NT2/D1 (cell line): ENCODE measurements at places on chromosomes 7 and 10.

DNA sequence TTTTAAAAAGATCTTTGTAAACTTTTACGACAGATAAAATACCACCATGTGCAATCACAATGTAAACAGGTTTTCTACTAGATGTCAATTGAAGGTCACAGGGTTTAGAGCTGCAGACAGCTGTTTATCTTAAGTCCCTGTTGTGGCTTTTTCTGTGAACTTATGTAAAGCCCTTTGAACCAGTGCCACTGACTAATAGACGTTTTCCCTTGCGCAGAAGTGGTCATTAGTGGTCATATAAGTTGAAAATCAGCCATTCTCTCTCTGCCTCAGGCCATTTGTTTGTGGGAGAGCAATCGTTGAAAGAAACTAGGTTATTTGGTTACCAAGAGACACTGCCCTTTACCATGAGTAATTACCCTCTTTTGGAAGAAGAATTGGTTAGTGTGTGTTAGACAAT is 23.9 kb downstream of the CACNB2 start:
- DNase-seq, result no peak

- no peak for DNase-seq
Measured at GRCh38 chr7:143426479-143427142, 16.6 kb upstream of the TAS2R60 start.

GRCh38 chr10:690372-691161 is 1.1 kb upstream of the DIP2C start:
- no peak for DNase-seq

DNA sequence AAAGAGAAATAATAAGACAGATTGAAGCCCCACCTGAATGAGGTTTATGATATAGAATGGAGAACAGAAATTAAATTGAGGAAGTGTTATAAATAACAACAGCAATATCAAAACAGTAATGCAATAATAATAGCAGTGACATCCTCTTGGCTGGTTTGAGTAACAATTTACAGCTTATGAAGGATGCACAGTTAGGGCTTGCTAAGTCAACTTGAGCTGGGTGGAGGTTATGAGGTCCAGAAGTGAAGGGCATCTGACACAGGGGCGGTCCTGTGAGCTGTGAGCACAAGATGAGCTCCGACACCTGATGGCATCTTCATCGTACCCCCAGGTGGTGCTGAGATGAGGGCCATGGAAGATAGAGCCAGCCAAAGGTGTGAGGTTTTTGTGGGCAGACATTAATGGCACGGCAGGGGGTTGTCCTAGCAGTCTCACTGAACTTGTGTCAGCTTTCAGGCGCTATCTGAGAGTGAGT is 30.5 kb downstream of the ARHGAP22 start:
- DNase-seq, result no peak

GRCh38 chr7:144414815-144415214 is 11.3 kb upstream of the NOBOX start:
- DNase-seq, result no peak

DNA sequence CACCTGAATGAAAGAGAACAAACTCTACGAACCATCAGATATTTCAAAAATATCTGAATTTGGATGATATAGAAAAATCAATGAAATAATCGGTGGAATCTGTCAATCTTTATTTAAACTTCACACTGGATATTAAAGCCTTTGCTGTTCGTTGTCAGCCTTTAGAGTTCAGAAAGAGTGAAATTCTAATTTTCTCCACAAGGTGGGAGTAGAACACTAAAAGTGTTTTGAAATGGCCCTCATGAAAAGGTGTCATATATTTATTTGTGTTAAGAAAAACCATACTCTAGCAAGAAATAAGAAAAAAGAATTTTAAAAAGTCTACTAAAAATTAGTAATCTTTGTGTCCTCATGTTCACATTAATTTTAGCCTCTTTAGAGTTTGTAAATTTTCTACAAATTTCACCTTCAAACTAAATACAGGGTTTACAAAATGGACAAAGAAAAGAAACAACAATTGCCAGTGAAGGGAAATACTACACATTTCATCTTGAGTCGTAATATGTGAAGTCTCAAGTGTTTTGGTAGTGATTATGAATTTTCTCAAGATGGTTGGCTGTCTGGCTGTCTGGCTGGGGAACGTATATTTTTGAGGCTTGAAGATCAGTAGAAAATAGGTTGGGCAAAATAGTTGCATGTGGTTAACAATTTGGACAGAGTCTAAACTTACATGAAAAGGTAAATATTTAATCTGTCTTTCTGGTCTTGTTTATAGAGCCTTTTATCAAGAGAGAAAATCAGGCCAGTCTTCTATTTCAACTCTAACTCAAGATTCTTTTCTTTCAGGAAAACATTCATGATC is 43.7 kb downstream of the DNAJB9 start:
- DNase-seq, result peak; percentile 43

DNA sequence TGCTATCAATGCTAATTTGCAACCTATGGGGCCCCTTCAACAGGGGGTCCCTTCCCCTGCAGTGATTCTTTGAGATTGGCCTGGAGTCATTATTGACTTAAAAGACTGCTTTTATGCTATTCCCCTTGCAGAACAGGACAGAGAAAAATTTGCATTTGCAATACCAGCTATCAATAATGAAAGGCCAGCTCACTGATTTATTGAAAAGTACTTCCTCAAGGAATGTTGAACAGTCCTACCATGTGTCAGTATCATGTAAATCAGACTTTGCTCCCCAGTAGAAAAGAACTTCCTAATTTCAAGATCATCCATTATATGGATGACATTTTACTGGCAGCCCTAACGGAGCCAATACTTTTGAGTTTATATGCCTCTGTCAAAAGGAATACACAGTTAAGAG is 29.7 kb upstream of the ABCA13 start:
- no peak for DNase-seq

GRCh38 chr7:17298840-17299482 is 509 bp downstream of the AHR start:
- DNase-seq, result no peak

- no peak for DNase-seq
Measured at GRCh38 chr10:30742471-30742870, 112.9 kb upstream of the LYZL2 start.

- no peak for DNase-seq
Measured at GRCh38 chr10:10855151-10855581, 162.5 kb upstream of the CELF2 start.

- DNase-seq, result peak; percentile 78
Measured at GRCh38 chr7:43139137-43139536, 26.7 kb downstream of the HECW1 start.

DNA sequence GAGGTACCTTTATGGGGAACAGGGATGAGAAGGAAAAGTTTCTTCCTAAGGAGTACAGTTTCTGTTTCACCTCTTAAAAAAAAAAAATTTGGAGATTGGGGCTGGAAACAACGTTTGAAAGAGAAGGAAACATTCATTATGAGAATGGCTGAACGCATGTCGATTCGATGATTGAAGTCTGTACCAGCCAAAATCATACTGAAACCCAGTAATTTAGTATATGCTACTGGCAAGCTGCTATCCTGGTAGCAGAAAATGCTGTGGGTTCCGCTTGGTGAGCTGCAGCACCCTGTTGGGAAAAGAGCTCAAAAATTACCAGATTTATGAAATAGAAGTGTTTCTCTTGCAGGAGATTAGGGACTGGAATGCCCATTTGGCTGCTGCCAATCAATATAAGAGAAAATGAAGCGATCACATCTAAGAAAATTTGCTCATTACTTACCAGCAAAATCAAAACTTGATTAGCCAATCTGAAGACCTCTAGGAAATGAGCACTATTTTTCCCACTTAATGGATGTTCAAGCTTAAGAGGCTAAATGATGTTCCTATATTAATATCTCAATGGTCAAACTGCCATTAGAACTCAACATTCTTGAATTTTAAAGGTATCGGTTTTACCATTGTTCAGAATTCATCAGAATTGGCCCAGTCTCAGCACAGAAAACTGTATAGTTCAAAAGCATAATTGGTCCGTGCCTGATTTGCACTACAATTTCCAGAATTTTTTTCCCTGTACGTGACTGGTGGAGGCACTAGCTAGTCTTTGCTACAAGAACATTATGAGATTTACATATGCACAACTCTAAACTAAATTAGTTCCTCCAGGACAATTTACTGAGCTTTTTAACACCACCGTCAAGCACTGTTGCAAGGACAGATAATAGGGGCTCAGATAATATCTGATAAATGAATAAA is 1.2 kb upstream of the ITGB1 start:
- DNase-seq, result no peak

DNA sequence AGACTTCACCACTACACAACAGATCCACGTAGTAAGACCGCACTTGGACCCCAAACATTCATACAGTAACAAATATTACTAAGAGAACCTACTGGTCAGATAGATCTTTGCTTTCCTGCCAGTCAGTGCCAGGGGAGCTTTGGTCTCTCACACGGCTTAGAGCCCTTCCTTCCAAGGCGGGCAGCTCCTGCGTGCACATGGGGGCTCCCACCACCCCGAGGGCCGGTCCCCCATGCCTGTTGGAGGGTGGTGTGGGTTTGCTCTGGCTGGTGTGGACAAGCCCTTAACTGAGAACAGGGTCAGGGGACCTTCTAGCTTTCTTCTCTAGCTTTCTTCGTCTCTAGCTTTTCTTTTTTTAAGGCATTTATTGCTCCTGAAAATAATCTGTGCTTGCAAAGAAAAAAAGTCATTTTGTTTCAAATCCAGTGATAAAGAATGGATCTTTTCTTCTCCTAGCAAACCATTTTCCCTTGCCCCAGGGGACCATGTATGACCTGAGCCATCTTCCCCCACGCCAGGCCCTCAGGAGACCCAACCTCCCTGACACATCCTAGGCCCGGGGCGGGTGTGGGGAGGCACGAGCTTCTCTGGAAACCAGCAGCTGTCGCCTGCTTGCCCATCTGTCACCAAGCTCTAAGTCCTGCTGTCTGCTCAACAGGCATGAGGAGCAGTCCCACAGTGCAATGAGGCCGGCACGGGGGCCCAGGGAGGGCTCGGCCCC is 591.1 kb downstream of the PTPRN2 start:
- no peak for DNase-seq

- DNase-seq, result no peak
Measured at GRCh38 chr7:98064233-98064632, 42.4 kb upstream of the LMTK2 start.

GRCh38 chr10:17049195-17049594 is 80.4 kb downstream of the CUBN start:
- DNase-seq, result no peak

DNA sequence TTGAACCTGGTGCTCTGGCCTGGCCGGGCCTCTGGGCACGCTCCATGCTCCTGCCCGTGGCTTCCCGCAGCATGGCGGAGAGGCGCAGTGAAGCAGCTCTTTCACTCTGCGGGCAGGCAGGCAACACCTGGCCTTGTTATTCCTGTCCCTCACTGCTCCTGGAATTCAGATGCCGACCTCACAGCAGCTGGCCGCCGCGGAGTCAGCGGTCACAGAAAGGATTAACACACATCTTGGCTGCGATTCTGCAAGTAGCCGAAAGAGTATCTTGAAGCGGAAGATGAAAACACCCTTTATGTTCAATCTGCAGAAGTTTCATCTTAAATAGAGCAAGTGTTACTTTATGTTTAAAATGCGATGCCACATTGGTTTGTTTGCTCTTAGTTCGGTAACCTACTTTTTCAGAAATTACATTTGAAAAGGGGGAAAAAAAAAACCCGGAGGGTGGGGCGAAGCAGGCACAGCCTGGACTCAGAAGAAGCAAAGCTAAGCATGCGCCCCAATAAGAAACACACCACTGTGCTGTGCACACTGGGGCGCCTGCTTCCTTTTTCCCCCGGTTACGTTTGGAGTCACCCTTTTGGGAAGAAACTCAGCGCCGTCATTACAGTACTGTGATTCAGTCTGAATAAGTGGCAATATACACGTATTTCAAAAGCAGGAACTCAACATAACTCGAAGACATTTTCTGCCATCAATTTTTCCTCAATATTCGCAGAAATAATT is 42.3 kb downstream of the BRI3 start:
- DNase-seq, result no peak

- no peak for DNase-seq
Measured at GRCh38 chr10:59741048-59741447, 12.2 kb downstream of the MRLN start.

DNA sequence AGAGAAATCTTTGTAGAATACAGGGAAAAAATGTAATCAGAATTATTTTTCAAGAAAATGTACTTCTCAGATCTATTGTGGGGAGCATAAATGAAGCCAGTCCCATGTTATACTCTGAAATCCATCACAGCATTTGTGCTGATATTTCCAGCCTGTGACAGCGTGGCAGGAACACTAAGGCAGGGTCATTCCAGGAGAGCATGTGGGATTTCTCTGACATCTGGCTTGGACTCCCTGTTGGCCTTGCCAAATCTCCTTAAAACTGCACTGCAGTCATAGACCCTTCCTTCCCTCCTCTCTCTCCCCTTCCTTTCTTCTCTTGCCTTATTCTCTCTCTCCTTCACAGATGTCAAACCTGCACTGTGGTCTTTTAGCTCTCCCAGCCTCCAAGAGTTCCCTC is 6.5 kb upstream of the TSPAN13 start:
- DNase-seq, result no peak

GRCh38 chr7:67387851-67388250 is 391.2 kb downstream of the TYW1 start:
- no peak for DNase-seq

GRCh38 chr7:30776971-30777370 is 5.8 kb downstream of the MINDY4 start:
- no peak for DNase-seq

GRCh38 chr7:98616381-98617050 is 569 bp upstream of the NPTX2 start:
- DNase-seq, result no peak

GRCh38 chr10:21702633-21703111 is 168.6 kb downstream of the MLLT10 start:
- no peak for DNase-seq

GRCh38 chr10:132103116-132103910 is 37.6 kb downstream of the JAKMIP3 start:
- DNase-seq, result no peak

DNA sequence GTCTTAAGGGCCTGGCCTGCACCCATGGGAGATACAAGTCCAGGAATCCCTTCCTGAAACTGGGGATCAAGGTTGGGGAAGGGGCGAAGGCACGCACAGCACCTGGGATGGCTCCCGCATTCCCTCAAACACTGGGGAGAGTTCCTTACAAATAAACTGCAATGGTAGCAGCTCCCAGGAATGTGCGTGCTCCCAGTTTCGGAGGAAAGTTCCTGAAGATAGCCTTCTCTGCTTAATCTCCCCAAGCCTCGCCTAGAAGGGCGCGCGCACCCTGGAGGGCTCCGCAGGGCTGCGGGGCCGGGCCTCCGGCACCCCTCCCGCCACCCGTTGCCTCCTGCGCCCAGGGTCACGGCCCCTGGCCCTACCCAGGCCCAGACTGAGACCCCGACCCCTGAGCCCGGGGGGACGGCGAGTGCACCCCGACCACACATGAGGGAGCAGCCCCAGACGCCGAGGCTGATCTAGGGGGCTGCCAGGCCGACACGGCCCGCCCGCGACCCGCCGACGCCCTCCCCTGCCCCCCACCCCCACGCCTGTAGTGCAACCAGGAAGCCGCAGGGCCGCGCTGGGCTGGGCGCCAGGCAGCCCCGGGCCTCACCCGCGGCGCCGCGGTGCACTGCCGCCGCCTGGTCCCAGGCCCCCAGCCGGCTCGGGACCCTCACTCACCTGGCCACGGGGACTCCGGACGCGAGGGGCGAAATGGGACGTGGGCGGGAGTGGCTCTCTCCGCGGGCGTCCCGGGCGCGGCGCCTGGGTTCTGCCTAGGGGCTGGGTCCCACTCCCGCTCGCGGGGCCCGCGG is 460 bp downstream of the ANXA11 start:
- no peak for DNase-seq
